ENCODE measurements at places on chromosomes 4 and X.

GRCh38 chr4:42653626-42654560, 3.0 kb downstream of the ATP8A1 start:
- DNase-seq = no peak
- no peak overlapping the region for H3K4me3 ChIP-seq
- peaks cover 4% of the 10 kb centered on the region for H3K4me1 ChIP-seq
- no peaks in the 10 kb centered on the region for H3K36me3 ChIP-seq
- H3K27ac ChIP-seq = peak overlapping the region; percentile 42

DNA sequence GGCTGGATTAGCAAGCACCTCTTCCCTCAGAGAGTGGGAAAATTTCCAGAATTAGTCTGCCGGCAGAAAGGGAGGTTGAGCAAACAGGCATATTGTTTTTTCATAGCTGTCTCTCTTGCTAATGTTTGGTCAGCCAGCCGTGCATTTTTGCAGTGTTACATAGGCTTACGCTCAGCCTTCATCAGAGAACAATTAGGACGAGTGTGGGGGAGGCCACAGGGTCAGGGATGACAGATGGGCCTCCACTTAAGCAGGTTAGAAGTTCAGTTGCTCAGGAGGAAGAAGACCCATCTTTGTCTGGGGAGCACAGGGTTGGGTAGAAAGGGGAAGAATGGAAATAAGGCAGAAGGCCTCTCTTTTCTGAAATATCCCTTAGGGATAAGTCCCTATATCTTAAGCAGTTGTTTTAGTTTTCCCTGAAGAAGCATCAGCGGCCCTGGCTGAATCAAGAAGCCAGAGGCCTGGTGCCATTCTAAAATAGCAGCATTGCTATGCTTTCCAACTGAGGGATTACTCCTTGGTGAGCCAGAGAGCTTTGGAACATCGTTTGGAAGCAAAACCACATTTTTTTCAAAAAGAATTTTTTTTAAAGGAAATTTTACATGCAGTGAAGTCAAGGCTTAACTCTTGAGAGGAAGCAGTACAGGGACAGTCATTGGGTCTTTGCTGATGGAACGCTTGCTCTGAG, 118.8 kb downstream of the SMIM20 start:
- peak overlapping the region; percentile 86 for H3K27ac ChIP-seq
- no peaks in the 10 kb centered on the region for H3K4me1 ChIP-seq
- no peak for DNase-seq
- no peak overlapping the region for H3K4me3 ChIP-seq

- H3K27ac ChIP-seq = no peak overlapping the region
- no peak for DNase-seq
- H3K36me3 ChIP-seq = no peaks in the 10 kb centered on the region
- H3K27me3 ChIP-seq = no peaks in the 10 kb centered on the region
- no peak overlapping the region for H3K4me3 ChIP-seq
These were observed 39.0 kb upstream of the RASL11B start for GRCh38 chr4:52822972-52823701.

- H3K36me3 ChIP-seq = no peaks in the 10 kb centered on the region
- no peak overlapping the region for H3K27ac ChIP-seq
- H3K4me3 ChIP-seq = no peak overlapping the region
- H3K4me1 ChIP-seq = no peaks in the 10 kb centered on the region
- no peaks in the 10 kb centered on the region for H3K27me3 ChIP-seq
- DNase-seq = no peak
These were observed 44.1 kb upstream of the SGMS2 start for GRCh38 chr4:107780665-107781064.

DNA sequence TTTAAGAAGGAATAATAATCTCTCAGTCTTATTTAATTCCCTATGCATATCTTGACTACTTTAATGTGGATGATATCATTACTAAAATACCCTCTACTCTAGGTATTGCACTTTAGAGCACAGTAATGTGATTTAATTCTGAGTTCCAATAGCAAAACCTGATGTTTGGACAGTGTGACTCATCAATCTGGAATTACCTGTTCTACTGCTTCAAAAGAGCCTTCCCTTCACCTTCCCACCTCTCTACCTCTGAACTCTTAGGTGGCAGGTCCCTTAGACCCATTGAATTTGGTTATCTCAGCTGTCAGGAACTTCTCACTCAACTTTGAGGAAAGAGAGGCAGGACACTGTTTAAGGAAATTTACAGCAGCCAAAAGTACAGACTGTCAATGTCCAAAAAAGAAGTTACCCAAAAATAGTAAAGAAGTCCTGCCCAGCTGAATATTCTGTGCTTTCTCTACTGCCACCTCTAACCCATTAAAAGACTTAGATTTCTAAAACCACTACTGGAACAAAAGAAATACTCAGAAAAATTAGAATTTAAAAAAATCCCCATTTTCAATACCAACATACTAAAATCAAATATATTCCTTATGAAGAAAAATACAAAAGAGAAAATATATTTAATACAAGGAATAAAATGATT, 123.1 kb upstream of the GPM6A start:
- H3K36me3 ChIP-seq = no peaks in the 10 kb centered on the region
- no peak for DNase-seq
- no peak overlapping the region for H3K4me3 ChIP-seq
- H3K4me1 ChIP-seq = no peaks in the 10 kb centered on the region
- H3K27me3 ChIP-seq = no peaks in the 10 kb centered on the region

DNA sequence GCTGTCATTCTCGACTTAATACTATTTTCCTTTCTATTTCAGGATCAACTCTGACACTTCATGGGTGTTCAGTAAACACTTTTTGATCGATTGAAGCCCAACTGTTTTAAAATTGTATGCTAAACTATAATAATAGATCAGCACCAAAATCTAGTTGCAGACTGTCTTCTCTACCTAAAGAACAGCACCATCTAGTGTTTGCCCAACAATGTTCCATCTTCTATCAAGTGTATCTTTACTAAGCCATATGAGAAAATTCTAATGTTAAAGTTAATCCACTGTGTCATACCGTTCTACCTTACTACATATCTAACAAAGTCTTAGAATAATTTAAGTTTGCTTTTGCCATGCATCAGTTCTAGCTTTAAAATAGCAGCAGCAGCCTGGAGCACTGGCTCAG, 113.0 kb upstream of the PRDX4 start:
- no peak overlapping the region for H3K27ac ChIP-seq
- no peak overlapping the region for H3K4me3 ChIP-seq

DNA sequence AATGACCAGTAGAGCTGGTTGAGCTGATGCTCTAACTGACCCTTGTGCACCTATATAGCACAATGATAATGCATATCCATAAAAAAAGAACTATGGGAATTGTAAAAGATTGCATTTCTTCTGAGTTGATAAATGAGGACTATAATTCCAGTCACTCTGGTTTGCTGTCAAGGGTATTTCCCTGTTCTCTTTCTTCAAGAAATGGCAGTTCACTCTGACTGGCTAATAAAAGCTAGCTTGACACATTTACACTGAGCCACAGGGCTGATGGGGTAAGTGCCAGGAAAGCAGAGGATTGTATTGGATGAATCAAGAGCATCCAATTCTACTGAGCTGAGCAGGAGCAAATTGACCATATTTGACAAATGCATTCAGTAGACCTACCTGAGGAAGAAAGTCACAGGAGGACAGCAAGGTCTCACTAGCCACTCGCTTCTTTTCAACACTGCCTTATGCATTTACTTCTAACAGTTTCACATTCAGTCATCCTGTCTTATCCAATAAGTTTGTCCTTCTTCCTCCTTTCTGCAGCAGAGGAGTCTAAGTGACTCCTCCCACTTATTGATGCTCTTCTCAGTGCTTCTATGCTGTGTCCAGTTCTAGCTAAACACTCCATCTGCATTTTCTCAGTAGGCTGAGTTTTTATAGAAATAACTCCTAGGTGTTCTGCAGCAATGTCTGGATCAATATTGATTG, 43.0 kb downstream of the RBMX2 start:
- no peaks in the 10 kb centered on the region for H3K36me3 ChIP-seq
- no peak for DNase-seq
- H3K27ac ChIP-seq = no peak overlapping the region
- no peaks in the 10 kb centered on the region for H3K27me3 ChIP-seq

- no peak overlapping the region for H3K4me3 ChIP-seq
- DNase-seq = no peak
- no peaks in the 10 kb centered on the region for H3K4me1 ChIP-seq
- H3K27me3 ChIP-seq = no peaks in the 10 kb centered on the region
- no peak overlapping the region for H3K27ac ChIP-seq
These were observed 42.1 kb upstream of the PDGFC start for GRCh38 chr4:157013656-157014055.

GRCh38 chrX:46330981-46331380, 214.2 kb downstream of the ZNF674 start:
- DNase-seq = no peak
- H3K36me3 ChIP-seq = no peaks in the 10 kb centered on the region
- H3K4me1 ChIP-seq = no peaks in the 10 kb centered on the region
- no peak overlapping the region for H3K27ac ChIP-seq
- no peak overlapping the region for H3K4me3 ChIP-seq

DNA sequence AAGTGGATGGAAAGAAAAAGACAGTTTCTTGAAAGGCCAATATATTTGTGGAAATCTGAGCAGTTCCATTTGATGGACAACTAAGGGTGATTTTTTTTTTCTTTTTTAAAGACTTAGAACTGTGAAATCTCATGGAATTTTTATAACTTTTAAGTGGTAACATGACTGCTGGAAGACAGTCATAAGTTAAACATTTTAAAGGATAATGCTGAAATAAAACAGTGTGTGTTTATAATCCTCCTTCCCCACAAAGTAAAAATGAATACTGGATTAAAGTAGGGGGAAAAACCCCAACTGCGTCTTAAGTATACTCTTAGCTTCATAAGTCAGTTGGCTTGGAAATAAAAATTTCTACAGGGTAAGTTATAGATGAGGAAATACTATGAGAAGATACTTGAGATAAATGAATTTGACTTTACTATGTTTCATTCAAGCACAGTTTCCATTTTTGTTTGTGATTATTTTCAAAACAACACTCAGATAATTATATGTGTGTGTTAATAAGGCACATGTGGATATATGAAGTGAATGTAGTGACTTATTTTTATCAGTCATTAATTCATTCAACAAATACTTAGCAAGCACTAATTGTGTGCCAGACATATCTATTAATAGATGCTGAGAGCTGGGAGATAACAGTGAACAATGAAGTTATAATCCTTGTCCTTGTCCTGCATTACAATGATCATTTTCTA, 129.2 kb upstream of the ETNPPL start:
- H3K27ac ChIP-seq = no peak overlapping the region
- DNase-seq = no peak
- H3K36me3 ChIP-seq = no peaks in the 10 kb centered on the region
- H3K27me3 ChIP-seq = no peaks in the 10 kb centered on the region

DNA sequence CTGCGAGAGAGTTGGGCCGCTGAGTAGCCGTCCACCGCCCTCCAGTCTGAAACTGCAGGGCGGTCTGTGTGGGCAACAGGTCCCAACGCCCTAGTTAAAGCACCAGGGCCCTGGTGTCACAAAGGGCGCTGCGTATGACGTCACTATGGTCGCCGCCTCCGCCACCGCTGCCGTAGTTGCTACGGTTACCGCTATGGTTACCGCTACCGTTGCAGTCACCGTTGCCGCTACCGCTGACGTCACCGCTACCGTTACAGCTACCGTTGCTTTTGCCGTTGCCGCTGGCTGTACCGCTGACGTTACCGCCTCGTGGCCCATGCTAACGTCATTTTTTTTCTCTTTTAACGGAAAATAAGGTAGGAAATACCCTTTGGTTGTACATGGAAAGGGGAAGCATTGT, at the start of gene PPP1R2C:
Gene PPP1R2C (minus strand): TSS at position 68 of the 400 bp plus-strand sequence. CDS start 84 bp downstream, outside the sequence.
- H3K36me3 ChIP-seq = no peaks in the 10 kb centered on the region
- no peak within 1 kb of the TSS for H3K4me3 ChIP-seq
- H3K27me3 ChIP-seq = no peaks in the 10 kb centered on the region
- DNase-seq = no peak
- H3K4me1 ChIP-seq = no peaks in the 10 kb centered on the region

- no peaks in the 10 kb centered on the region for H3K4me1 ChIP-seq
- H3K36me3 ChIP-seq = no peaks in the 10 kb centered on the region
- H3K27ac ChIP-seq = no peak overlapping the region
These were observed 243.9 kb upstream of the FAT4 start for GRCh38 chr4:125070861-125071260.

GRCh38 chr4:94339779-94340178, 2.9 kb downstream of the HPGDS start:
- no peak overlapping the region for H3K27ac ChIP-seq
- no peak overlapping the region for H3K4me3 ChIP-seq
- DNase-seq = no peak
- H3K4me1 ChIP-seq = no peaks in the 10 kb centered on the region
